ENCODE measurements at places on chromosomes 4 and X.

DNA sequence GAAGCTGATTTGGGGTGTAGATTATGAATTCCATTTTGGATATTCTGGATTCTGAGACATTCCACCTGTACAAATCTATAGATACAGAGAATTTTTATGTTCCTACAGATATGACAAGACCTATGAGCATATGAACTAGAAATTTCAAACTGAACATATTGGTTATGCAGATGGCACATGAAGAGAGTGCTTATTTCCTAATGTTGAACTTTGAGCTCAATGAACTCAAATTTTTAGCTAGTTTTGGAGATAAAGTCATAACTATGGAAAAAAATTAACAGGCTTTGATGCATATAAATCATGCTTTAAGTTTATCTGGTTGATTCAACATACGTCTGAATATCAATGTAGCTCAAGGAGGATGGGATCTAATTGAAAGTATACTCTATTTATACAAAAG lies 8.9 kb downstream of the CHIC2 start:
- no peak for DNase-seq

DNA sequence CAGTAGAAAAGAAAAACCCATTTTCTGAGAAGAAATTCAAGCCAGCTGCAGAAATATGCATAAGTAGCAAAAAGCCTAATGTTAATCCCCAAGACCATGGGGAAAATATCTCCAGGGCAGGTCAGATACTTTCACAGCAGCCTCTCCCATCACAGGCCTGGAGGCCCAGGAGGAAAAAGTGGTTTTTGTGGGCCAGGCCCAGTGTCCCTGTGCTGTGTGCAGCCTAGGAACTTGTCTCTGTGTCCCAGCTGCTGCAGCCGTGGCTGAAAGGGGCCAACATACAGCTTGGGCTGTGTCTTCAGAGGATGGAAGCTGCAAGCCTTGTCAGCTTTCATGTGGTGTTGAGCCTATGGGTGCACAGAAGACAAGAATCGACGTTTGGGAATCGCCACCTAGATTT lies 581.0 kb downstream of the C4orf33 start:
- DNase-seq = no peak

DNA sequence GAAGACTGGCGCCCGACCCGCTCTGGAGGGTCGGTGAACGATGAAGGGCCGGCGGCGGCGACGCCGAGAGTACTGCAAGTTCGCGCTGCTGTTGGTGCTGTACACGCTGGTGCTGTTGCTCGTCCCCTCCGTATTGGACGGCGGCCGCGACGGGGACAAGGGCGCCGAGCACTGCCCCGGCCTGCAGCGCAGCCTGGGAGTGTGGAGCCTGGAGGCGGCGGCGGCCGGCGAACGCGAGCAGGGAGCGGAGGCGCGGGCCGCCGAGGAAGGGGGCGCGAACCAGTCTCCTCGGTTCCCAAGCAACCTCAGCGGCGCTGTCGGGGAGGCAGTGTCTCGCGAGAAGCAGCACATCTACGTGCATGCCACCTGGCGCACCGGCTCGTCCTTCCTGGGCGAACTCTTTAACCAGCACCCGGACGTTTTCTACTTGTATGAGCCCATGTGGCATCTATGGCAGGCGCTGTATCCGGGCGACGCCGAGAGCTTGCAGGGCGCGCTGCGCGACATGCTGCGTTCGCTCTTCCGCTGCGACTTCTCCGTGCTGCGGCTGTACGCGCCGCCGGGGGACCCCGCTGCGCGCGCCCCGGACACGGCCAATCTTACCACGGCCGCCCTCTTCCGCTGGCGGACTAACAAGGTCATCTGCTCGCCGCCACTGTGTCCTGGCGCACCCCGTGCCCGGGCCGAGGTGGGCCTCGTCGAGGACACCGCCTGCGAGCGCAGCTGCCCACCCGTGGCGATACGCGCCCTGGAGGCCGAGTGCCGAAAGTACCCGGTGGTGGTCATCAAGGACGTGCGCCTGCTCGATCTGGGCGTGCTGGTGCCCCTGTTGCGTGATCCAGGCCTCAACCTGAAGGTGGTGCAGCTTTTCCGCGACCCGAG lies 568 bp downstream of the CHST7 start:
- no peak for DNase-seq

DNA sequence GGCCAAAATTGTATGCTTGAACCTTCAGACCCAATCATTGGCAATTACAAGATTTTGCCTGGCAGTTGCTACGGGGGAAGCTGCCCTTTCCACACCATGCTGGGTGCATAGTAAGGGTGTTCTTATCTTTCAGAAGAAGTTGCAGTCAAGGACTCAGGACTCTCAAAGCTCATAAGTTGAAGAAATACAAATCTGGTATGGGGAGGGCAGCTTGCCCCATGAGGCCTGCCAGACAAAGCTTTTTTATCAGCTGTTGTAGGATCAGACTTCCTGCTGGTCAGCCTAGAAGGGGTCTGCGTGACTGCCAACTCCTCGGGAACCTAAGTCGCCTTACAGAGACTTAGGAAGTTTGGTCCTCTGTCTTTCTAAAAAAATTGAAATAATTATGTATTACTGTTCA lies 174.9 kb upstream of the TECRL start:
- no peak for DNase-seq

- no peak for DNase-seq
These were observed 19.1 kb downstream of the ARAP2 start for GRCh38 chr4:36224972-36225903.

DNA sequence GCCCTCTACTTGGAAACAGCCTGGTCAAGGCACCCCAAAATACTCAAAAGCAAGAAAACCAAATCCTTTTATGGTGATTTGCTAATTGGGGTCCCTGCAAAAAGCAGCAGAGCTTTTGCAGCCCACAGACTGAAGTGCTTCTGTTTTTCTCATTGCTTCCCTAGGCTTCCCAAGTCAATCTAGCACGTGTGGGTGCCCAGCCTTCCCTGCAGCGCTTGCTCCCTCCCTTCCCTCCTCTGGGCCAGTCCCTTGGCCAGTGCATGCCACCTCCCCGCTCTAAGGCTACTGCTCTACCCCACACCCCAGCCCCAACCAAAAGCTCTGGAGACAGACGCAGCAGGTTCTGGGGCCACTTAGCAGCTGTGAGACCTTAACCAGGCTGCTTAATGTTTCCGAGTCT lies 53.6 kb downstream of the ANAPC4 start:
- no peak for DNase-seq

DNA sequence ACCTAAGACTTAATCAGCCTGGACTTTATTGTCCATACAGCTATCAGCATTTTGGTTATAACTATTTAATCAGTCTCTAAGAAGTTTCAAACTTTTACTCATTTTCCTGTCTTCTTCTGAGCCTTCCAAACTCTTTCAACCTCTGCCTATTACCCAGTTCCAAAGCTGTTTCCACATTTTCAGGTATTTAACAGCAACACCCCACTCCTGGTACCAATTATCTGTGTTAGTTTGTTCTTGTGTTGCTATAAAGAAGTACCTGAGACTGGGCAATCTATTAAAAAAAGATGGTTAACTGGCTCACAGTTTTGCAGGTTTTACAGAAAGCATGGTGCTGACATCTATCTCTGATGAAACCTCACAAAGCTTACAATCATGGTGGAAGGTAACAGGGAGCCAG lies 195.6 kb downstream of the NPNT start:
- no peak for DNase-seq

DNA sequence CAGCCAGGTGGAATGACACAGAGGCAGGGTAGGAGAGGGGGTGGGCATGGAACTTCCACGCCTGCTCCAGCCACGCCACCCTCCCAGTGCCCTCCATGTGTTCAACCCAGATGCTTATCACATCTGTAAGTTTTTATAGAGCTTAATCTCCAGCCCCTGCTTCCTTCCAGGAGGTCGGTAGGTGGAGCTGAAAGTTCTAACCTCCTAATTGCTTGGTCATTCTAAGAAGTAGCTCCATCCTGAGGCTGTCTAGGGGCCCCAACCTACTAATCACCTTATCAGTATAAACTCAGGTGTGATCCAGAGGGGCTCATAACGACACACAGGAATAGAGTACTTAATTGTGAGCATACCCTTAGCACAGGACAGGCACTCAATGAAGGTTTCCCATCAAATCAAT lies 18.3 kb downstream of the QDPR start:
- no peak for DNase-seq

GRCh38 chrX:65866146-65866545 lies 173.7 kb downstream of the VSIG4 start:
- DNase-seq = no peak

DNA sequence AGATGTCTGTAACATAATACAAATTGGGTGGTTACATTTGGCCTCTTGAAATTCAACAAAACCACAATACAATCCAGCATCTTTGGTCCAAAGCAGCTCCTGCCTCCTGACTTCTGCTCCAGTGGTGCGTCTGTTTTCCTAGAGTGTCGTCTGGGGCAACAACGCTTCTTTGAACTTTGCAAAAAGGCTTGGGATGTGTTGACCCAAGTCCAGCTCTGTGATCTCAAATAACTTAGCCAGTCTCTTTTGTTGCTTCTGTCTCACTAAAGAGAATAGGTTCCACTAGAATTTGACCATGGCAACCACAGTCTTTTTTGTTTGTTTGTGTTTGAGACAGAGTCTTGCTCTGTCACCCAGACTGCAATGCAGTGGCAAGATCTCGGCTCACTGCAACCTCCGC lies 324.0 kb downstream of the DHRSX start:
- DNase-seq = no peak

- DNase-seq = no peak
These were observed 326.3 kb downstream of the LDB2 start for GRCh38 chr4:16572161-16572560.

- no peak for DNase-seq
These were observed 23.8 kb upstream of the CD38 start for GRCh38 chr4:15754323-15754722.

DNA sequence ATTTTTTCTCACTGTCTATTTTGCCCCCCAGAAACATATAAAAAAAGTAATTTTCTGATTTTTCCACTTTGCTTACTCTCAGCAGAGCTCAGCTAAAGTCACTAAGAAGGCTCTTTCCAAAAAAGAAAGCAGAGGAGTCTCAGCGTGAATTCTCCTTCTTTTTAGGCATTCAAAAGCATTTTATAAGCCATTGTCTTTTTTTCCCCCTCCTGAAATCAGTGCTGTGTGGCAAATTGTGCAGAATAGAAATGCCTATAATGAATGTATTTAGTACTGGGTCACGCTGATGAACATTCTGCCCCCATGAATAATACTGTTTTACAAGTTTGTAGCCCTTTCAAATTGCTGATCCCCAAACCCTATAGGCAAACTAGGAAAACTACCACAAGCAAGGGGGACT lies 1.6 kb upstream of the PCDH18 start:
- no peak for DNase-seq

DNA sequence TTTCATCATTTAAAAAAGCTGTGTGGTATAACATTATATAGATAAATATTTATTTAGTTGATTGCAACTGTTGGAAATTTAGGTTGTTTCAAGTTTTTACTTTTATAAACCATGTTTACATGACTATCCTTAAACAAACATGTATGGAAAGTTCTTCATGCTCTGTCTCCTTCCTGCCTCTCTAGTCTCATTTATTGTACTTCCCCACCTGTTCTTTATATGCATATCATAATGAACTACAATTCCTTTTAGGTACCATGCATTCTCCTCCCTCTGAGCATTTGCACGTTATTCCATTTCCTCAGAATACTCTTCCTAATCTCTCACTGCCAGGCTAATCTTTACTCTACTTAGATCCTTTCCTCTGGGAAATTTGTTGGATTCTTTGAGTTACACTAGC lies 16.9 kb upstream of the ADH6 start:
- no peak for DNase-seq

GRCh38 chr4:126306152-126306869 lies 991.6 kb downstream of the FAT4 start:
- no peak for DNase-seq

GRCh38 chrX:115591856-115592842 lies 31.2 kb downstream of the PLS3 start:
- DNase-seq = no peak

GRCh38 chr4:1171311-1172227 lies 814 bp downstream of the SPON2 start:
- DNase-seq = no peak

DNA sequence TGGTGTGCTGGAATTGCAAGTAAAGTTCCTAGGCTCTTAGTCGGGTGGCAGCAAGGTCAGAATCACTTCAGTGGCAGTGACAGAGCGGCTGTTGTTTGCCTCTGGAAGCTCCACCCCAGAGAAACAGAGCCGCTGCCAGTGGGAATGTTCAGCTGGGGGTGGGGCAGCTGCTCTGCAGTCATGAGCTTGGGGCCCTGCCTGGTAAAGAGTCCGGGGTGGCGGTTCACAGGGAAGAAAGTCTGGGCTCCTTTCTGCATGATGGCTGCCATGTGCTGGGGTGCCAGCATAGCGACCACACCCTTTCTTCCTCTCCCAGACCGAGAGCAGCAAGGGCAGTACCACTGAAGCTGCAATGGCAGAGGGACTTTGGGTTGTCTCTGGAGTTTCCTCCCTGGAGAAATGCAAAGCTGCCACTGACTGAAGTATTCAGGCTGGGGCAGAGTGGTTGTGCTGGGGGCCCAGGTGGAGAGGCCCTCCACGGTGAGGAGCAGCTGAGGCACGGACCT lies 108.8 kb upstream of the CENPE start:
- DNase-seq = no peak

GRCh38 chrX:72258174-72258573 lies 18.9 kb downstream of the RPS4X start:
- no peak for DNase-seq

- no peak for DNase-seq
These were observed 25.9 kb downstream of the HTRA3 start for GRCh38 chr4:8295471-8295870.

Measured in renal cortex interstitium (tissue), 15 donors.